ENCODE measurements at places on chromosomes 16 and 17.

DNA sequence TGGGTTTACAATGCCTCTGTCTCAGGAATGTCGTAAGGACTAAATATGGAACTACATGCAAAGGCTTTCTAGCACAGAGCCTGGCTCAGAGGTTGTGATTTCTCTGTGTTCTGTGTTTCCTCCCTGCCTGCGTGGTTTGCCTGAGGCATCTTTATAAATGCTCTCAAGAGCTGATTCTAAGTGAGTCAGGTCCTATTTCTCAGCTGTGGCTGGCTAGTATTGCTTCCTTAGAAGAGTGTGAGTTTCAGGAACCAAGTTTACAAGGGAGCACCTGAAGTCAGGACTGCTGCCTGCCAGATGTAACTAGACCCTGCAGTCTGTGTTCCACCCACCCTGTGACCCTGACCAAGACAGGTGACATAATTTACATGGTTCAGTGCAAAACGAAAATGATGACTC lies 8.0 kb upstream of the CCL1 start:
- no peak for DNase-seq

DNA sequence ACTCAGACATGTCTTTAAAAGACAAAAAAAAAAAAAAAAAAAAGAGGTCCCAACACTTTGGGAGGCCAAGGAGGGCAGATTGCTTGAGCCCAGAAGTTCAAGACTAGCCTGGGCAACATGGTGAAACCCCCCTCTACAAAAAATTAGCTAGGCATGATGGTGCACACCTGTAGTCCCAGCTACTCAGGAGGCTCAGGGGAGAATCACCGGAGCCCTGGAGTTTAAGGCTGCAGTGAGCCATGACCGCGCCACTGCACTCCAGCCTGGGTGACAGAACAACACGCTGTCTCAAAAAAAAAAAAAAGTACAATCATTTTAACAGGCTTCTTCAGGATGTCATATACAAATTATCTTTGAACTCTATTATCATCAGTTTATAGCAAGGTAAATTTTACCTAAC lies 22.0 kb downstream of the C16orf87 start:
- no peak for DNase-seq

- no peak for DNase-seq
Measured at GRCh38 chr16:30985401-30986128, 558 bp downstream of the HSD3B7 start.

- no peak for DNase-seq
Measured at GRCh38 chr16:77745972-77746371, 23.7 kb downstream of the NUDT7 start.

GRCh38 chr16:14539631-14540030 lies 90.4 kb downstream of the PARN start:
- DNase-seq, result no peak

- DNase-seq, result no peak
Measured at GRCh38 chr17:27816946-27817345, 16.6 kb upstream of the NOS2 start.

- no peak for DNase-seq
Measured at GRCh38 chr16:54142787-54143186, 143.8 kb downstream of the IRX3 start.

- DNase-seq, result no peak
Measured at GRCh38 chr17:51611585-51611984, 351.2 kb downstream of the UTP18 start.

- DNase-seq, result no peak
Measured at GRCh38 chr16:87784812-87785211, 19.0 kb upstream of the KLHDC4 start.

DNA sequence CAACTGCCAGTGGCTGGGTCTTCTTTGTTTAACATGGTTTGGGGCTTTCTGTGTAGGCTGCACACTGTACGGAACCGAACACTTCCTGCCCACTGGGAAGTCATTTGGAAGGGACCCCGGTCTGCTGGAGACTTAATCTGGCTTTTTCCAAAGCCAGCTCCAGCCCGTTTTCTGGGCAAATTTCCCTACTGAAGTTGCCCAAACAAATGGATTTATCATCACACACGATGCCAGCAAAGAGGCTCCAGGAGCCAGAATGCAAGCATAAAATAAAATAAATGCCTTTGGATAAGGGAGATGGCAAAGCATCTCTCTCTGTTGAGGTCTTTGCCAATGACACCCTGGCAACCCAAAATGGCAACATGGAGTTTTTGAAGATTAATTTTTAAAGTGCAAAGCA lies 259.9 kb upstream of the IRX3 start:
- DNase-seq, result no peak

- DNase-seq, result no peak
Measured at GRCh38 chr17:79461041-79461440, 149.8 kb downstream of the RBFOX3 start.

DNA sequence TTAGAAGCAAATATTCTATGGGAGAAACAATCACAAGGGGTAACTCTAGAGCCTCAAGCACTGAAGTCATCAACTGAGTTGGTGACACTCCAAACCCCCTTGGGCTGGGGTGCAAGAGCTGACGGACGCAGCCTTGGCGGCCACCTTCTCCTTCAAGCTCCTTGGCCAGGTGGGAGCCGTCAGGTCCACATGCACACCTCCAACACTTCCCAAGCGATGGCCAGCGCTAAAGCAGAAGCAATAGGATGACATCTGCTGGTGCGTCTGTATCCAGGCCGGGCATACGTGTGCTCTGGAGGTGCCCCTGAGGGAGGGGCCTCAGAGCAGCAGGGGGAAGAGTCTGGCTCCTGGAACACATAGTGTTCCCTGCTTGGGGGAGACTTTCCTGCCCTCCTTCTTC lies 12.2 kb upstream of the FOXJ1 start:
- no peak for DNase-seq

DNA sequence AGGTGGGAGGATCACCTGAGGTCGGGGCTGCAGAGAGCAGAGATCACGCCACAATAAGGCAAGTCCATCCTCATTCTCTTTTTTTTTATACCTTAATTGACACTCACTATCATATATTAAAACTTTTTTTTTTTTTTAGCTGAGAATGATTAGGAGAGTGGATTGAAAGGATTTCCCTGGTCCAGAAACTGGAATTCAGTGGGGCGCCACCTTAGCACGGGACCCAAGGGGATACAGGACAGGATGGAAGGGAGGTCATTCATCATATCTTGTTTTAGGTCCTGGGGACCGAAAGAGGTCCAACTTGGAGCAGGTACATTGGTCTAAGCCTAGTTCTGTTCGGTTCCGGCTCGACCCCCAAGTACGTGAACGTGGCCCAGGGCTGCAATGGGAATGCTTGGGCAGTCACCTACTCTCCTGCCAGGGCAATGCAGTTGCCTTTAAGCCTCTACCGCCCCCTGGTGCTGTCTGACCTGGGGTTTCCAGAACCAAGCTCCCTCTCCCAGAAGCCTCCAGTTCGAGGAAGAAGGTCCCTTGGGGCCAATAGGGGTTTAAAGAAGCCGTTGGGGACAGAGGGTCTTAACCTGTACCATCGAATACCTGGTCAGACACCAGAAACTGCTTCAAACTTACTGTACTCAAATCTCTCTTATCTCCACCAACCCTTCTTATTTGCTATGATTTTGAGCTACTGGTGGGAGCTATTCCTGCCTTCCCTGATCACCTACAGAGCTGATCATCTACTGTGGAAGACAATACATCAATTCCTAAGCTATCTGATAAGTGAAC lies 19.9 kb upstream of the GPATCH8 start:
- no peak for DNase-seq

DNA sequence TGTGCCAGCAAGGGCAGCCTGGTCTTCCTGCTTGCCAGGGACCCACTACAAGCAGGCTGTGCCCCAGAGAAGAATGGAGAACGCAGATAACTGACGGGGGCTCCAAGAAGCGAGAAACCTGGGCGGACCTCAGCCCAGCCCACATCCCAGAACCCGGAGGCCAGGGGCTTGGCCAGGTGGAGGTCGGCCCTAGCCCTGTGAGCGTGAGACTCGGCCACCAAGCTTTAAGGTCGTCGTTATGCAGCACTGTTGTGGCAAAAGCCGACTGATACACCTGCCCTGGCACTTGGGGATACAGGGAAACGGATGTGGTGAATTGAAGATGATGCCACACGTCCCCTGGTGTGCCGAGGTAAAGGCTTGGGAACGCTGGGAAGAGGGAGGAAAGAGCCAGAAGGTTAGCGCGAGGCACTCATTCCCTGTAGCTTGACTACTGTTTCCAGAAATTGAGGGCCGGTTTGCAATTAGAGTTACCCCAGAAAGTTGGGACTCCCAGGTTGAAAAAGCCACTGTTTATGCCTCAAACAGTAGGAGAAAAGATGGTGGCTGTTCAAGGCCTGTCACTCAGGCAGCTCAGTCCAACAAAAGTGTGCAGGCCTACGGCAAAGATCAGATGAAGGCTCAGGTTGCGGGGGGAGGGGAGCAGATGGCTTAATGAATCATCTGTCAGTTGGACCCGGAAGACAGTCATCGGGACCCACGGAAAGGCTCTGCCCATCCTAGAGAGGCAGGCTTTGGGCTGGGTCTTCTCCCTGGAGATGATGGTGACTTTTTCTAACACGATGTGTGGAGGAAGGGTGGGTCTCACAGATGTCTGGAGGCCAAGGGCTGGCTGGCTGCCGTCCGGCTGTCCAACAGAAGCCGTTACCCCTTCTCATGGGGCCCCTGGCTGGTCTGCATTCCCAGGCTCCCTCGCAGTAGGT lies 45.6 kb upstream of the BAHCC1 start:
- DNase-seq, result no peak

DNA sequence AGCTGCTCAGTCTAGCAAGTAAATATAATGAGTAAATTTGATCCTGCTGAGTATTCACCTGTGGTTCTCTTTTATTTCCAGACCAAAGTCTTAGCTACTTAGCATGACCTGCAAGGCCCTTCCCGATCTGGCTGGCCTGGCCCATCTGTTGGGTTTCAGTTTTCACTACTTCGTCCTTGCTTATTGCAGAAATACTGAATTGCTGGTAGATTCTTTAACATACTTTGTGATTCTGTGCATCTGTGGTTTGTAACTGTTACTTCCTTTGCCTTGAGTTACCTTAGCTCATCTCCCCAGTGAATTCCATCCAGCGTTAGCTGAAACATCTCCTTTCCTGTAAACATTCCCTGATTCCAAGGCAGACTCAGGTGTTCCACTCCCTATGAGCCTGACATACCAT lies 131.1 kb downstream of the PHKB start:
- no peak for DNase-seq

DNA sequence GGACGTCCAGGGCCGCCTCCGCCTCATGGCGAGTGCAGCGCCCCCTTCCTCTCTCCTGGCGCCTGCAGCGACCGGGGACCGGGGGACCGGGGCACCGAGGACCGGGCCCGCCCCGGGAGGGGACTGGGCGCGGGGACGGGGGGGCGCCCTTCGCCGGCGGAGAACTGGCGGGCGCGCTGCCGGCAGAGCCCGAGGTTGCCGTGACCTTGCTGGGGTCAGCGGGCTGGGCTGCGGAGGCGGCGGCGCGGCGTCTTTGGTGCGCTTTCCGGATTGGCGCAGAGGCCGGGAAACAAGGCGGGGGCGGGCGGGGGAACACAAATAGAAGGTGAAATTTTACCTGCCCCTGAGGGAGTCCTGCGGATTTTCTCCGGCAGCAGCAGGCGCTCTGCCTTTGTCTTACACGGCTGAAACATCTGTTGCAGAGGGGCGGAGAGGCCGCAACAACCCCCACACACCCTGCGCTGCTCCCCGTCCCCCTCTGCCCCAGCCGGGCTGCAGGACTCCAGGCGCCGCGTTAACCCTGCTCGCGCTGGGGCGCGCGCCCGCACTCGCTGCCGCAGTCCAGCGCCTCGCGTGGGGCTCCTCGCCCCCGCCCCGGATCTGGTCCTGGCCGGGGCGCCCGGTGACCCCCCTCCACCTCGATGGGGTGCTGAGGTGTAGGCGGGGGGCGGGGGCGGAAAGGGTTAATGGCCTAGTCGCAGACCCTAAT lies 53.5 kb downstream of the SREBF1 start:
- DNase-seq, result peak; percentile 62

DNA sequence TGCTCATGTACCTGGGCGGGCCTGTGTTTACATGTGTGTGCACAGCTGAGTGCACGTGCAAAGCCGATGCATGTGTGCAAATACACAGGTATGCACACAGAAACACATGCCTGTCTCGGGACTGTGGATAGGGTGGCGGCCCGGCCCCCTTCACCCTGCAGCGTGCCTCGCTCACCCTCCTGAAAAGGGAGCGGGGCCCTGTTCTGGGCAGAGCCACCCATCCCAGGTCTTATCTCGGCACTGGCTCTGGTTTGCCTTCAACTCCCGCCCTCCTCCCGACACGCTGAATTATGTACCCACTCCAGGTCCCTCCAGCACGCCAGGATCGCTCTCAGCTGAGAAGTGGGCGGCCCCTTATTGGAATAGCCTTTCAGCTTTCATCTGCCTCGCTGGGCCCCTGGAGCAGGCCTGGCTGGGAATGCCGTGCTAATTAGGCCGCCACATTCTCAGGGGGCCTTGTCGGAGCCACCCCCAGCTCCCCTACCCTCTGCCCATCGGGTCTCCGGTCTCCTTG lies 77.8 kb downstream of the RTN4RL1 start:
- DNase-seq, result no peak

DNA sequence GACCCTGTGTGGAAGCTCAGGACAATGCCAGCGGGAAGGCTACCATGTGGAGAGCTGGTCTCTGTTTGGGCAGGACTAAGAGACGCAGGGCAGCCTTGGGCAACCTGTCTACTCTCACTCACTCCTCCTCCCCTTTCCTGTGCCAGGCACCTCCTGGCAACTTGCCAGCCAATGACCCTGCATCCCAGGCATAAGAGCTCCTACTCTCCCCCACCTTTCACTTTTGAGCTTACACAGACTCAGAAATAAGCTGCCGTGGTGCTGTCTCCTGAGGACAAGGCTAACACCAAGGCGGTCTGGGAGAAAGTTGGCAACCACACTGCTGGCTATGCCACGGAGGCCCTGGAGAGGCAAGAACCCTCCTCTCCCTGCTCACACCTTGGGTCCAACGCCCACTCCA lies 2.6 kb downstream of the HBM start:
- DNase-seq, result no peak

DNA sequence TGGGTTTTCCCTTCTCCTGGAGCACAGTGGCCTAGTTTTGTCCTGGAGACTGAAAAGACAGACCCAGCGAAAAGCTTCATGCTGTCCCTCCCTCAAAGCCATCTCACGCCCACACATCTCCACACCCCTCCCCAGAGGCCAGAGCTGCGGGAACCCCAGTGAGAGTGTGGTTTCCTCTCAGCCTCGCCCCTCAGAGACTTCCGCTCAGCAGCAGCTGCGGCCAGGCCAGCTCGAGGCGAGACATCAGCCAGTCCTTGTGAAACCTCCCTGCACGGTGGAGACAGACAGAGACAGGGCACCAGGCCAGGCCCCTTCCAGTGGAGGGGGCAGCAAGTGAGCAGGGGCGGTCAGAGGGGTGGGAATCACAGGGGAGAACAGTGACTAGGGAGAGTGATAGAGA lies 77.0 kb upstream of the TNRC6C start:
- no peak for DNase-seq

GRCh38 chr16:68902003-68902968 lies 59.0 kb downstream of the TANGO6 start:
- peak; percentile 20 for DNase-seq

Data from NCI-H2081 treated with DMSO at 0.1 percent for 48 hours (cell line).